ENCODE measurements at places on chromosomes 3 and 15.

DNA sequence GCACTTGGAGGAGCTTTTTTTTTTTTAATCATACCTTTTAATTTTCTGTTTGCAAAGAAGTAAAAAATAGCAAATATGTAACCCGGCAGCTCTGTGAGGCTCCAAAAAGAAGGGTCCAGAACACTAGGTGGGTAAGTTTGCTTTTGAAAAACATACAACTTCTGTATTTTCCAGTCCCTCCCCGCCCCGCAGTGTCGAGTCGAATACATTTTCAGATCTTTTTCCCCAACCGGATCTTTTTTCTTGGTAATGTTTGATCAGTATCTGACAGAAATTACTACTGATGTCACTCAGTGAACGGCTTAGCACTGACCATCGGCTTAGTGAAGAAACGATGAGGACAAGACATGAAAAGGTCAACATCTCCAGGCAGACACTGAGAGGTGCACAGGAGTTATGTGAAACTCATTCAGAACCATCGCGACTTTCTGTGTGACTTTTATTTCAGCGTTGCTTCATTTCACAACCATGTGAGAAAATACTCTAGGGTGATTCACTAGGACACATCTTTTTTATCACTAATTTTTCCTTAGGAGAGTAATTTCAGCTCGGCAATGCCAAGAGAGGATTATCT lies 11.0 kb downstream of the ISL2 start:
- no peak for DNase-seq

GRCh38 chr3:164832216-164832615 lies 246.1 kb downstream of the SI start:
- no peak for DNase-seq

GRCh38 chr15:88690331-88690730 lies 51.5 kb downstream of the ISG20 start:
- DNase-seq, result no peak

- no peak for DNase-seq
Measured at GRCh38 chr15:85406916-85407315, 26.5 kb downstream of the AKAP13 start.

GRCh38 chr3:103730744-103731143 lies 1295.9 kb downstream of the ZPLD1 start:
- no peak for DNase-seq

DNA sequence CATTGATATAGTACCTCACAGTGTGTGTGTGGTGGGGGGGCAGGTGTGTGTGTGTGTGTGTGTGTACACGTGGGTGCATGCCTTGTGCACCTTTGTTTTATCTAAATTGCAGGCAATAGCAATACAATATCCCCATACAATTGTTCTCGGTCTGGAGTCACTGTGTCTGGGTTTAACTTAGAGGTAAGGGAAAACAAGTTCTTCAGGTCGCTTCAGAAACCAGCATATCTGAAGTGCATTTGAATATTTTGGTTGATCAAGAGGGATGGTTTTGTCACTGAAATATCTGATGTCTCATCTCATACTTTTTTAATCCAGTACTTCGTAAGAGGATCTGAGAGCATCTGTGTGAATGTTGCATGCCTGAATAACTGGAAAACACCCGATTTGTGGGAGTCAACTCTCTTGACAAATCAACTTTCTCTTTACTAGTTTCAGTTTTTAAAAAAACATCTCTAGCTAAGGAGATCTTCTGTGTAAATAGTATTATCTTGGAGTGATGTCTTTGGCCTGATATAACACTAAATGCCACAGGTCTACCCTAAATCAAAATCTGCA lies 206.8 kb upstream of the NR2F2 start:
- DNase-seq, result no peak

DNA sequence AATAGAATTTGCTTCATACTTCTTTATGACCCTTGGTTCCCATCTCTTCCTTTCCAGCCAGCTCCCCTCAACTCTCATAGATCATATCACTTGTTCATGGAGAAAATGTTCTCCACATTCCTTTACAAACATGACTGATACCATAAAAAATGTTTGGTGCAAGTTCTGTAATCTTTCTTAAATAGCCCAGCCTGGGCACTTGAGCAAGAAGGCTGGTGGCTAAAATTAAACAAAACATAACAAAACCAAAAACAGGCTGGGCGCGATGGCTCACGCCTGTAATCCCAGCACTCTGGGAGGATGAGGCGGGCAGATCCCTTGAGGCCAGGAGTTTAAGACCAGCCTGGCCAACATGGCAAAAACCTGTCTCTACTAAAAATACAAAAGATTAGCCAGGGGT lies 8.9 kb upstream of the POLR2M start:
- no peak for DNase-seq

DNA sequence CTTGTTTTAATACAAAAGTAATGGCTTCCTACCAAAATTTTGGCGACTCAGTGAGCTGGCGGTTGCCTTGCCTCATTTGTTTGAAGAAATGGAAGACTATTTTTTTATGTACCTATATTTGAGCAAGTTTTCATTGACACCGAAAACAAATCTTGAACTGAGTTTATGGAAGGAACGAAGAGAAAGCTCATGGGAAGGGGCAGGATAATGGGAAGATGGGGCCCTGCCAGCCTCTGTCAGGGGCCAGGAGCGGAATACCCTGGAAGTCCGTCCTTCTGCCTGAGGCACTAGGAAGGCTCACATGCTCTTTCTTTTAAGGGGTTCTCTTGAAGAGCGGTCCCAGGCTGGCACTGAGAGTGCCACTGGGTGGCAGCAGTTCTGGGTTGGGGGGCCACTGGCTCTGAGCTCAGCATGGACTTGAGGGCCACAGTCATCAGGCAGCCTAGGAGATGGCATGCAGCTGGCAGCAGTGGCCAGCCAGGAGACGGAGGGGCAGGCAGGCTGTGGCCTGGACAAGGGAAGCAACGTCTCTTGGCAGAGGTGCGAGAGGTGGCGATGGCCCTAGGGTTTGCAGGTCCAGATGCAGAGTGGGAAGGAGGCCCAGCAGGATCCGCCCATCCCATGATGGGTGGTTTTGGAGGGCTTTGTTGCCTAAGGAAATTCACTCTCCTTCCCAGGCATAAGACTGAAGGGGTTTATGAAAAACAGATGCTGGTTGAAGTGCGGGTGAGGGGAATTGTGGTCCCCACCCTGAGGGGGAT lies 41.6 kb downstream of the ISG20 start:
- DNase-seq, result no peak

GRCh38 chr3:61669203-61669602 lies 107.8 kb downstream of the PTPRG start:
- no peak for DNase-seq

GRCh38 chr15:67468416-67468815 lies 52.5 kb upstream of the C15orf61 start:
- DNase-seq, result no peak

GRCh38 chr3:37173806-37174205 lies 576 bp downstream of the LRRFIP2 start:
- DNase-seq, result peak; percentile 56

GRCh38 chr3:113981803-113982202 lies 34.0 kb downstream of the ZDHHC23 start:
- no peak for DNase-seq

GRCh38 chr3:66029443-66029842 lies 9.3 kb downstream of the MAGI1 start:
- no peak for DNase-seq

DNA sequence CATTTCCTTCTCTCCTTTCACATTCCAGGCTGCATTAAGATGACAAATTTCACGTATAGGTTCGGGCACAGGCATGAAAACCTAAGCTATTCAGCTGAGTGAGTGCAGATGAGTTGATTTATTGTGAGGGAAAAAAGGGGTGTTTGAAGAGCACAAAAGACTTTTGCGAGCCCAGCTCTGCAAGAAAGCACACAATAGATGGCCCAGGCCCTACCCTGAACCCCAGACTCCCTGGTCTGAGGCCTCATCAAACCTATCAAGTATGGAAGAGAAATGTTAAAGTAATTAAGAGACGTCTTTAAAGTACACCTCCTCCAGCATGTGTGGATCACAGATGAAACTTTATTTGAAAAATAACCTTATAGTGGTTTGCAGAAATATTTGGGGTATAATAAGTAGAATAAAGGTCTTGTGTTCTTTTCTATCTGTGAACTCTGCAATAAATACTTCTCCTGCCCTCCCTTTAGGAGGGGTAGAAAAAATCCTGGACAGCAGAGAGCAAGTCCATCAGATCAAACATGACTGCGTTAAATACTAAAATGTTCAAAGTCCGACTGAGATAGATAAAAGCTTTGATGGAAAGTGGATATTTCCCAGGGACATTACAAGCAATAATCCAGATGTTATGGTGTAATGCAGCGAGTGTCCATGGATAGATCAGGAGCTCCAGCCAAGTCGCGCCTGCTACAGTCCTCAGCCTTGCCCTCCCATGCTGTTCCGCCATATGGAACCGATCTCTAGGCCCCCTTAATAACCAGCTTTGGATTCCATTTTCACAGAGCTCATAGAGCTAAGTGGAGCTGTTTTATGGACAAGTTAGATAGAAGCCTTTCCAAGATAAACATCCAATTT lies 121.5 kb downstream of the MCTP2 start:
- DNase-seq, result no peak

- DNase-seq, result no peak
Measured at GRCh38 chr15:23565395-23566070, at the start of gene MKRN3. MKRN3 (plus strand) TSS chr15:23565674; CDS start chr15:23565783, 109 bp downstream.

DNA sequence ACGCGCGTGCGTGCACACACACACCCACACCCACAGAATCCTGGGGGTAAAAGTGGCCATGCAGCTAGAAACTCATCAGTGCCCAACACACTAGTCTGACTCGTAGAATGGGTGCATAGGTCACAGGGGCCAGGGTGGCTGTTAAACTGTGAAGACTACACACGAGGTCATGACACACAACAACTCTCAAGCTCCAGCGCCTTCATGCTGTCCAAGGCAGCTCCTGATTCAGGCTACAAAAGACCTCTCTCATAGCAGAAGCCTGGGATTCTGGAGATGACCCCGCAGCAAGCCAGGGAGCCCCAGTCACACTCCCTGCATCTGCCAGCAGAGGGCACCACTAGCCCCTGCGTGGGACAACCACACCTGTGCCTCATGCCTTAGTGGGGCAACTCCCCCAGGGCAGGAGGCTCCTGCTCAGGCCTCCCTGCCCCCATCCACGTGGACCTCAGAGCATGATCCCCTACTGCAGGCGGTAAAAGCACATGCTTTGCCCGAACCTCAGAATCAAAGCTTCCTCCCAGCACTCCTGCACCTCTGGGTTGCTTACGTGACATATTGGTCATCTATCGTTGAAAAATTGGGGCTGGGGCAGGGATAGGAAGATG lies 93.1 kb downstream of the LRIG1 start:
- peak; percentile 67 for DNase-seq

DNA sequence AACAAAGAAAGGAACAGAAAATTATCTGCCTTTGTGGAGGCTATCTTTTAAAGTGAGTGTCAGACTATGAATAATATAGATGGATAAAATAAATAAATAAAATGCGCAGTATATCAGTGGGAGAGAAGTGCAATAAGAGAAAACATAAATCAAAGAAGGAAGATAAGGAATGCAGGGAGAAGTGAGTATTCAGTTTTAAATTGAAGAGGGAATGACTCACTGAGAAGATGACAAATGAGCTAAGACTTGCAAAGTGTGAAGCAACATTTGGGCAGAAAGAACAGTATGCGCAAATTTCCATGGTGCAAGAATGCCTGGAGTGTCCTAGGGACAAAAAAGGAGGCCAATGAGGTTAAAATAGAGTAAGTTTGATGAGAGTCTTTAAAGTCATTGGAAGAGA lies 1300.1 kb upstream of the ALCAM start:
- no peak for DNase-seq

DNA sequence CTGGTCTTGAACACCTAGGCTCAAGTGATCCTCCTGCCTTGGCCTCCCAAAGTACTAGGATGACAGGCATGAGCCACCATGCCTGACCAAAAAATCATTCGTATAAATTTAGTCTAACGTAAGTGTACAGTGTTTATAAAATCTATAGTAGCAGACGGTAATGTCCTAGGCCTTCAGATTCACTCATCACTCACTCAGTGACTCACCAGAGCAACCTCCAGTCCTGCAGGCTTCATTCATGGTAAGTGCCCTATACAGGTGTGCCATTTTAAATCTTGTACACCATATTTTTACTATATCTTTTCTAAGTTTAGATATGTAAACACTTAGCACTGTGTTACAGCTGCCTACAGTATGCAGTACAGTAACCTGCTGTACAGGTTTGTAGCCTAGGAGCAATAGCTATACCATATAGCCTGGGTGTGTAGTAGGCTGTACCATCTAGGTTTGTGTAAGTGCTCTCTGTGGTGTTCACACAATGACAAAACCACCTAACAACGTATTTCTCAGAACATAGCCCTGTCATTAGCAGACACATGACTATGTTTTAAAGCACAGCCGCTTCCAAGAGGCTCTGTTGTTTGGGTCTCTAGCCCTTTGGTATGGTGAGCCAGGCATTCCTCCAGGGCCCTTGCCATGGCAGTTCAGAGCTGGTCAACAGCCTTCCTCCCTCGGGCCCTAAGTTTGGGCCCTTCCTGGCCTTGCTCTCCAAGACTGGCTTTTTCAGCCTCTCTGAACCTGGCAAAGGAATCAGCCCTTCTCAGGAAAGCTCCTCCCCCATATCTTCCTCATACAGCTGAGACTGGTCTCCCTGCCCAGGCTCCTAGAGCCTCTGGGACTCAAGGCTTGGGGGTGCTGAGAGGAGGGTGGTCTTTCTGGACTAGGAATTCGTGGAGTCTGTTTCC lies 1.9 kb upstream of the CCDC9B start:
- no peak for DNase-seq

DNA sequence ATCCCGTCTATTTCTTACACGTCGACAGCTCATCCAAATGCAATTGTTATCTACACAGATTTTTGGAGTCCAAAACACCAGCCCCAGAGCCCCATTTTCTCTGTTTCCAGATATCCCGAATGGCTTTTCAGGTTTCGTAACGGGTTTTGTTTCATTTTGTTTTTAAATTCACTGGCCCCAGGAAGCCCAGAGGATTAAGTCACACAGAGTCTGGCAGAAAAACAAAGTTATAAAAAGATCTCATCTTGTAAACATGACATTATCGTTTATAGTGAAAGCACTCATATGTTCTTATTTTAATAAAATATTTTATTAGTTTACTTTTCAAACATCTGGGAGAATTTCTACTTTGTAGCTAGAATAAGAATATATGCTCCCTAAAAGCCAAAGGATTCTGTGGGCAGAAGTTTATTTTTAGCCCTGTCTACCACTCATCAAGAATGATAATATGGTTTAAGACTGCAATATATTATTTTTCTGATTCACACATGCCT lies 149.3 kb upstream of the SLC2A2 start:
- no peak for DNase-seq

Measured in suppressor macrophage treated with lipopolysaccharide for 1 hour (primary cell).